Effector CD4-positive, alpha-beta T cell (primary cell): ENCODE measurements at places on chromosomes 16 and 17.

- DNase-seq = no peak
These were observed 43.4 kb upstream of the CA10 start for GRCh38 chr17:52201767-52202519.

DNA sequence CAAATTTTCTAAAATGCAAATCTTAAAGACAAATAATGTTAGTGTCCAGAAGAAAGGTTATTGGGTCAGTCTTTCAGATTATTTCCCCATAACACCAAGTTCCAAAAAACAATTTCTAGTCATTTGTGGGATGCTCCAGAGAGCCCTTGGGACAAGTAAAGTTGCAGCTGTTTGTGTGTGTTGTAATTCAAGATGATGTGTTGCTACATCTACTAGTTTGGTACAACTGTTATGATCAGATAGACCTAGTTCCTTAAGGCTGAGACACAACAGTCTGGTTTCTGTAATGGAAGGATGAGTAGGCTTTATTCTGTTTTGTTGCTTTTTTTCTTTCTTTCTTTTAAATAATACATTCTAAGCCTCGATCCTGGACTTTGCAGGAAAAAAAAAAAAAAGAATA lies 41.9 kb downstream of the PIGL start:
- DNase-seq = no peak

DNA sequence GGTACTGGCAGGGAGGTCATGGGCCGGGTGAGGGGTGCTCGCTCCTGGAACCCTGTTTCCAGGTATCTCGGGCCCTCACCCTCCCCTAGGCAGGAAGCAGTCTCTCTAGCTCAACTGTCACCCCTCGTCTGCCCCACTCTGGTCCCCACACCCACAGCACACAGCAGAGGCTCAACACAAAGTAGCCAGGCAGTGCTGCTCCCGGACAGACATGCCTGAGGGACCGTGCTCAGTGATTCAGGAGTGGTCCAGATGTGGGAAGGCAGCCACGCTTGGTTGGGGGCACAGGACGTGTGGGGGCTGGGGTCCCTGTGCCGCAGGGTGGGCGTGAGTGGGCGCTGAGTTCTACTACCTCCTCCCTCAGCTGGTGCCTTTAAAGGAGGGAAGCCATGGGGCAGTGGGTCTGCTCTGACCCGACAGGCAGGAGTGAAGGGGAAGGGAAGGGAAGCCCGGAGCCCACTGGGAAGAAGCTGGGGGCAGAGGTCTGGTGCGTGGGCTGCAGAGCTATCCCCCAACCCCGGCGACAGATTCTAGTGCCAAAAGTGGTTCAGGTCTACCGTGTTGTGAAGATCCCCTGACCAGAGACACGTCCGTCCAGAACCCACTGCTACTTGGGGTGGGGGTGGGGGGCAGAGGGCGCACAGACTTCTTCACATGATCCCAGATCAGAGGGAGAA lies 11.8 kb downstream of the SLC16A3 start:
- DNase-seq = no peak

DNA sequence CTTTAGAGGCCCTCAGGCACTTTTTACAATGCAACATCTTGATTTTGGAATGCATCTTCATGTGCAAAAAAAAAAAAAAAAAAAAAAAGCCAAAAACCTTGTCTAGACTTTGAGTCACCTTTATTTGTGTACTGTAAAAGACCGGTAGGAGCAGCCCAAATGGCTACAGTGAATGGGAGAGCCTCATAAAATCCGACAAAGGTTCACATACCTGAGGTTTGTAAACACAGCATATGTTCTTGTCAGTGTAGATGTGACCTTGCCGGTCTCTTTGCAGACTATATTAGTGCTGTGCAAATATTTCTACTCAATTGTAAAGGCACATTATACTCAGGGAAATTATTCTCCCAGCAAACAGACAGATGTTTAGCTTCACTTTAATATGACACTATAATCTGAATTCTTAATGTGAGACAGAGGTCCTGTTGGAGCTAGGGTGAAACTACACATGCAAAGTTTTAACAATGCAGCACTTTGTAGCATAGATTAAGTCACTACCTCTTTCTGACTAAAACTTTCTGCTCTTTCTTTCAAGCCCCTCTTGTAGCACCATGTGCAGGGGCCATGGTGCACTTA lies 211.3 kb downstream of the CA10 start:
- no peak for DNase-seq

DNA sequence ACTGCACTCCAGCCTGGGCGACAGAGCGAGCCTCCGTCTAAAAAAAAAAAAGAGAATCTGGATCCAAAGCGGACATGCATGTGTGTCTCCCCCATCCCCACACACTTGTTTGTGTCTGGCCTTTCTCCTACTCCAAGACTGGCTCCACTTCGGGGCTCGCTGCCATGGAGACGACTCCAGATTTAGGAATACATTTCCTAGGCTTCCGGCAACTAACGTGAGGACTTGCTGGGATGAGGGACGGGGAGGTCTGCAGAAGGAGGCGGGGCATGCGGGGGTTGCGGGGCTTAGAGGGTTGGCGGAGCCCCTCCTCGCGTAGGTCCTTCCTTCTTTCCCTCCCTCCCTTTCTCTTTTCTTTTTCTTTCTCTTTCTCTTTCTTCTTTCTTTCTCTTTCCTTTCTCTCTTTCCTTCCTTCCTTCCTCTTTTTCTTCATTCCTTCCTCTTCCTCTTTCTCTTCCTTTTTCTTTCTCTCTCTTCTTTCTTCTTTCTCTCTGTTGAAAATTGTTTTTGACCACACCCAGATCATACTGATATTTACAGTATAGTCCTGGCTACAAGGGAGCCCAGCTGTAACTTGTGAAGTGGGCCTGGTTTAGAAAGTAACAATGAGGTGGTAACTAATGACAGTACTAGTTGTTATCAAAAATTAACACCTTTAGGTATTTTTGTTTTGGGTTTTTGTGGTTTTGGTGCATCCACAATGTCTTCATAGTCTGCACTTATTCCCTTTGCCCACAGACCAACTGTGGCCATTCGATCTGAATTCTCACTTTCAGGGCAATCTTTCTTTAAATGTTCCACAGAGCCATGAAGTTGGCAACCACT lies 25.2 kb downstream of the MIS12 start:
- DNase-seq = no peak

DNA sequence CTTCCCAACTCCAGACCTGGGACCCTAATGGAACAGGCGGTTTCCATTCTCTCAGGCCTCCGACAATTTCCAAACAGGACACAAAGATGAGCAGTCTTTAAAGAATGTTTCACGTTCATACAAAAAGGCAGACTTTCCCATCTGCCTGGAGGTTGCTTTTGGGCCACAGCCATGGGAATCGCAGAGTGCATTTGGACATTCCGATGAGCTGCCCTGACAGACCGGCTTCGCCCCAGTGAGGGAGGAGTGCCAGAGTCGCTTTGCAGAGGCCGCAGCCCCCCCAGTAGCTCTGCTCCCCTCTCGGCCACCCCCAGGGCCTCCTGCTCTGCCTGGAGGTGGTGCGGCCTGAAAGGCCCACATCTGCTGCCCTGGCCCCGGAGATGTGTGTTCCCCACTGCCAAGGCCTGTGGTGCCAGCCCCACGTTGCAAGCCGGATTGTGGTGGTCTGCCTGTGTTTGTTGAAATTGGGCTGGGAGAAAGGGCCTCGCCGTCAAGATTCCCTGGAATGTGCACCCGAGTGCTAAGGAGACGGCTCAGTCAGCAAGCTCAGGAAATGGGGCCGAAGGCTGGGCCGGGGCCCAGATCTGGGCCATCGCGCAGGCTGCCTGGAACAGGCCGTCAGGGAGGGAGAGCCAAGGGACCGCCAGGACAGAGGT lies 89.8 kb downstream of the C16orf95 start:
- DNase-seq = no peak

DNA sequence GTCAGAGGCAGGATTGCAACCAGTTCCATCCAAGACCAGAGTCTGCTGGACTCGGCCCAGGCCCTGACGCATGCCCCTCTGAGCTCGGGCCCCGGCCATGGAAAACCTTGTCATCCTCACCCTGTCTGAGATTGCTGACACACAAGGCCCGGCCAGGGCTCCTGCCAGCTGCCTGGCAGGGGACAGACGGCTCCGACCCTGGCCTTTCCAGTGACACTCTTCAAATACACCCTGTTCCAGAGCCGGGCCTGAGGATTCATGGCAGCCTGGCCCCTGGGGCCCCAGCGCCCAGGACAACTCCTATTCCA lies 3.2 kb upstream of the PABPN1L start:
- DNase-seq = no peak

DNA sequence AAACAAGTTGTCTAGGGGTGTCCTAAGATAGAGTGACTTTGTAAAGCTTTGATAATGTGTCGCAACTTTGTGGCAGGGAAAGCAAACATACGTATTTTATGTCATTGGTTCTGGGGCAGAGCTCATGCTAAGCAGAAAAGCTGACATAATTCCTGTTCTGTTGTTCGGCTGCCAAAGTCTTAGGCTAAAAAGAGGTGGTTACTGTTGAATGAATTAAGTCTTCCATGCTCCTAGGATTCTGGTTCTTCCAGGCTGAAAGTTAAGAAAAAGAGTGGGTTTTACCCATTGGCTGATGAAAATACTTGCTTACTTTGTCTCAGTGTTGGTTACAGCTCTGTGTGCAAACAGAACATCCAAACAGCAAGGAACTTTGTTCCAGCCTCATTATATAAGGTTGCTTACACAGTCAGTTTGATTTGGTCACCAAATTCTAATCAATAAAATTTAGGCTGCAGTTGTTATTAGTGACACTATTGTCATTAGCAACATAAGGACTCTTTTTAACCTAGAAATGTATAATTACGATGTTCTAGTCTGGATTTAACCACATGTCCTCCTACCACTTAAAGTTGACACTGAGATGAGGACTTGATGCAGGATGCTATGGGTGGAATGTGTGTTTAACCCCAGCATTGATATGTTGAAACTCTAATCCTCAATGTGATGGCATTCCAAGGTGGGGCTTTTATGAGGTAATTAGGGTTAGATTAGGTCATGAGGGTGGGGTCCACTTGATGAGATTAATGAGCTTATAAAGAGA lies 114.0 kb upstream of the GOT2 start:
- no peak for DNase-seq

GRCh38 chr17:3961564-3962047 lies 2.6 kb downstream of the ATP2A3 start:
- no peak for DNase-seq

DNA sequence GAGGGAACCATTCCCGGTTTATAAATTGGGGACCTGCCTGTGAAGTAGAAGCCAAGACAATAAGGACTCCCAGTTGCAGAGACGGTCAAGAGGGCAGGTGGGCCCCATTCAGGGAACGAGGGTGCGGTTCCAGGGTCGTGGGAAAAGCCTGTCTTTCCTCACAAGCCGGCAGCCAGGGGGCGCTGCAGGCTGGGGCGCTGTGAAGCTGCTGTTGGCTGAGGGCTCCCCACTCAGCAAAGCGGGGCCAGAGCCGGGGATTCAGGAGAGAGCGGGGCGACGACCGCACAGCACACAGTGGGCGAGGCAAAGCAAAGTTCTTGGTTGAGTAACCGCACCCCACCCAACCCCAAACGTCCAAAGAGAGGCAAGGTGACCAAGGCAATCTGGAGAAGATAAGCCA lies 24.9 kb downstream of the CDRT15 start:
- DNase-seq = no peak

GRCh38 chr17:32461498-32461852 lies 17.2 kb downstream of the PSMD11 start:
- DNase-seq = no peak

DNA sequence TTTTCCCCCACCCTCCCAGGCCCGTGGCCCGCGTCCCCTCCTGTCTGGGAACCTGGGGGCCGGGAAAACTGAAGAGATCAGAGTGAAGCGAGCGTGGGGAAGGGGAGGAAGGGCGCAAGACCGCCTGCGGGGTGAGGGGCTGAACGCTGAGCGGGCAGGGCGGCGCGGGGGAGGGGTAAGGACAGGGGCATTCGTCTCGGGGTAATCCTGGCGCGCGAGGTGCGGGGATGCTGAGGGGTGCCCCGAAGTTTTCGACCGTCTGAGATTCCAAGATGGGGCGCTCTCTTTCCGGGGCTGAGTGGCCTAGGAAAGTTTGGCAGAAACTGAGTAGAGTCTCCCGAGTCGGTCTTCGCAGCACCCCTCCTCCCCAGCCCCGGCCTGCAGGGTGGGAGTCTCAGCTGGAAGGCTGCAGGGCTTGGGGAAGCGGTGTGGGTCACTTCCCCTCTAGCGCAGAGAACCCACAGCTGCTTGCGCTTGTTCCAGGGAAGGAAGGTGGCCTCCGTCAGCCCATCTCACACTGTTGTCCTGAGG lies 555 bp downstream of the TTYH2 start:
- no peak for DNase-seq

DNA sequence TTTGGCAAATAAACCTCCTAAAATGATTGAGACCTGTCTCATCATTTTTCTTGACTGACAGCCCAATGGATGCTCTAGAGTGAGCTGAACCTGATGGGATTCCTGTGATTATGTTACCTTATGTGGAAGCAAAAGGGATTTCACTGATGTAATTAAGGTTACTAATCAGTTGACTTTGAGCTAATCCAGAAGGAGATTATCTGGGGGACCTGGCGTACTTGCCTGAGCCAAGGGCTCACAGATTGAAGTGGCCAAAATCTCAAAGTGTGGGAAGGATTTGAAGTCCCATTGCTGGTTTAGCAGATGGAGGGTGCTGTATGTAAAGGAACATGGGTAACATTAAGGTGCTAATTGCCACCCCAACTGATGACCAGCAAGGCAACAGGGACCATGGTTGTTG lies 214.0 kb downstream of the CPPED1 start:
- DNase-seq = no peak

GRCh38 chr16:27543801-27544200 lies 5.9 kb downstream of the GTF3C1 start:
- DNase-seq = no peak

GRCh38 chr16:86516623-86517003 lies 6.3 kb downstream of the FOXF1 start:
- DNase-seq = no peak
